ENCODE measurements at places on chromosomes 12 and 14.

DNA sequence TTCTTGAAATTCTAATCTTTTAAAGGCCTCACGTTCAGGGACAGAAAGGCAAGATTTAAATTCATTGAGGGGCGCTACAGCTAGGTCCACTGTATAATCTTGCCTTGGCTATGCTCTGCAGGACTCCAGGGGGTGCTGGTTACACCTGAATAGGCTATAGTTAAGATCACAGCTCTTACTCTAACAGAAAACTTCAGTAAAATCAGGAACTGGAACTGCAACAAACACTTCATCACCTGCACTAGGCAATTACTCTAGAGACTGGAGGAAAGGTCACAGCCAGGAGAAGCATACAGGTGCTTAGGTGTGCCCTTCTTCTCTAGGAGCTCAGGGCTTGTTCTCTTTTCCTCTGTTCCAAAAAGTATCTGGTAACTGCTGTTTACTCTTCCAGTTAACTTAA, 20.9 kb downstream of the SLCO1C1 start:
- H3K27ac ChIP-seq, result no peak overlapping the region
- no peaks in the 10 kb centered on the region for H3K4me1 ChIP-seq
- H3K4me3 ChIP-seq, result no peak overlapping the region

DNA sequence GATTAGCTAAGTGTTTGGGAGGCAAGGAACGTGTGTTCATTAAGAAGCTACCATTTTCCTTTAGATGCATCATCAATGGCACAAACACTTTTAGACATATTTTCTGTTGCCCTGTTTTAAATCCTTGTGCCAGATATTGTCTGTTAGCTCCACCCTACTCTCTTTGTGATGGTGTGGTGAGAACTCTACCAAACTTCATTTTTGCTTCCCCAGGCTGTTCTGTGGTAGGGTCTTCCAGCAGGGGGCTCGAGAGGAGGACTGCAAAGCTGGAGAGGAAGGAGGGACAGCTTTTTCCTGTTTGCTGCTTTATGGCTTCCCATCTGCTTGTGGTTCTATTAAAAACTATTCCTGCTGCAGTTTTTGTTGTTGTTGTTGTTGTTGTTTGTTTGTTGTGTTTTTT, 23.8 kb upstream of the STRAP start:
- H3K4me1 ChIP-seq, result no peaks in the 10 kb centered on the region
- no peak overlapping the region for H3K27ac ChIP-seq
- no peak for DNase-seq

DNA sequence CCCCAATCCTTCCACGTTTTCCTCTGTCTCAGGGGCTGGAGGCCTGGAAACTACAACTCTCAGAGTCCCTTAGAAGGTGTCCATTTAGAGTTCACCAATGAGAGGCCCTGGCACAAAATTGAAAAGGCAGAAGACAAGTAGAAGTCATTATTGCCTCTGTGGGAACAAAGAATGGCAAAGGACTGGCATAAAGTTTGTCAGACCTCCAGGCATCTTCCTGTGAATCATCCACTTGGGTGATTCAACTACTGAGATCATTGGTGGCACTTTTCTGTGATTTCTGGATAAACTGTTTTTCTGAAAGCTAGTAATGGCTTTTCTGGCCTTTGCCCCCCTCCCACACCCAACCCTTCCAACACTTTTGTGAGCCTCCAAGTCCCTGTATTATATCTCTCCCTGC, 42.6 kb upstream of the C12orf42 start:
- no peak overlapping the region for H3K4me3 ChIP-seq
- no peaks in the 10 kb centered on the region for H3K36me3 ChIP-seq
- no peak overlapping the region for H3K27ac ChIP-seq
- no peaks in the 10 kb centered on the region for H3K4me1 ChIP-seq

GRCh38 chr12:111076611-111077451, 156.5 kb upstream of the MYL2 start:
- no peaks in the 10 kb centered on the region for H3K36me3 ChIP-seq
- H3K27me3 ChIP-seq, result no peaks in the 10 kb centered on the region
- peaks cover 19% of the 10 kb centered on the region for H3K4me1 ChIP-seq

GRCh38 chr12:90816353-90817089, 138.5 kb downstream of the CCER1 start:
- H3K4me1 ChIP-seq, result no peaks in the 10 kb centered on the region
- no peak for DNase-seq
- H3K27me3 ChIP-seq, result no peaks in the 10 kb centered on the region
- no peak overlapping the region for H3K4me3 ChIP-seq
- no peaks in the 10 kb centered on the region for H3K36me3 ChIP-seq
- no peak overlapping the region for H3K27ac ChIP-seq

DNA sequence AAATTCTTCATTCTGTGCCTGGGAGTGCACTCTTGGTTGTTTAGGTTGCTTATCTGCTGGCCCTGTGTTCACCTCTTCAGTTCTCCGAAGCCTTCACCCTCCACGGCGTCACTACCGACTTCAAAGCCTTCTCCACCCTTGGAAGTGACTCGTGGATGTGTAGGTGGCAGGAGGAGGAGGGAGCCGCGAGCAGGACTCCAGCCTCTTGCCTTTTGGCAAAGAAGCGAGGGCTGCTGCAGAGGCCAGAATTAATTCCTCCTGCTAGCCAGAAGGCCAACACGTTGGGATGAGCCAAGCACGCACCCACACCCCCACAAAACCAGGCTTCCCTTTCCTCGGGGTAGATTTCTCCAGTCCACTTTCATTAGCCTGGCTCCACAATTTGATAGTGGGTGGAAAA, 86.5 kb downstream of the TBX5 start:
- no peaks in the 10 kb centered on the region for H3K27me3 ChIP-seq
- no peak overlapping the region for H3K27ac ChIP-seq
- no peak for DNase-seq
- H3K4me3 ChIP-seq, result no peak overlapping the region
- no peaks in the 10 kb centered on the region for H3K36me3 ChIP-seq

DNA sequence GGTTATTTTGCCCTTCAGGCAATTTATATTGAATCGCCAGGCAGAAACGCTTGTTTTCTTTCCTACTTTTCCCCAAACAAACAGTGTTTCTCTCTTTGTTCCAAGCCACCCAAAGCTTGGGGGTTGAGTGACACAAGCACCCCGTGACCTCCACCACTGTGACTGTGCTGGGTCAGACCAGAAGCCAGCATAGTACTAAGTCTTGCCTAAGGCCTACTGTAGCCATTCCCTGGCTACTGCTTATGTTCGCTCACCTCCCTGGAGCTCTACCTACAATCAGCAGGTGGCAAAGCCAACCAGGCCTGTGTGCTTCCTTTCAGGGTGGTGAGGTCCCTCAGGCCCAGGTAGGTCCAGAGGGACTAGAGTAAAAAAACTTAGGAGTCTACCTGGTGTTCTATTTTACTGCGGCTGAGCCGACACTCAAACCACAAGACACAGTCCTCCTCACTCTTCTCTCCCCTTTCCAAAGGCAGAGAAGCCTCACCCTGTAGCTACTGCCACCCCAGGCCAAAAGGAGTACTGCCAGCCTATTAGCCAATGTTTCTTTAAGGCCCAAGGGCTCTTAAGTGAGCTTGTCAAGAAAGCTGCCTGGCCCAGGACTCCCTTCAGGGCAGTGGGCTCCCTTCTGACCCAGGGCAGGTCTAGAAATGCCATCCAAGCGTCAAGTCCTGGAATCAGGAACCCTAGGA, 411.8 kb upstream of the MIS18BP1 start:
- no peak overlapping the region for H3K27ac ChIP-seq
- H3K4me1 ChIP-seq, result no peaks in the 10 kb centered on the region
- DNase-seq, result no peak

- no peaks in the 10 kb centered on the region for H3K27me3 ChIP-seq
- H3K36me3 ChIP-seq, result no peaks in the 10 kb centered on the region
- no peaks in the 10 kb centered on the region for H3K4me1 ChIP-seq
- no peak overlapping the region for H3K27ac ChIP-seq
- H3K4me3 ChIP-seq, result no peak overlapping the region
Measured at GRCh38 chr12:117718141-117718540, 250.6 kb downstream of the KSR2 start.

GRCh38 chr14:32256576-32256975, 53.5 kb upstream of the RNU6-8 start:
- H3K36me3 ChIP-seq, result no peaks in the 10 kb centered on the region
- no peaks in the 10 kb centered on the region for H3K27me3 ChIP-seq
- H3K4me3 ChIP-seq, result no peak overlapping the region
- no peak for DNase-seq

DNA sequence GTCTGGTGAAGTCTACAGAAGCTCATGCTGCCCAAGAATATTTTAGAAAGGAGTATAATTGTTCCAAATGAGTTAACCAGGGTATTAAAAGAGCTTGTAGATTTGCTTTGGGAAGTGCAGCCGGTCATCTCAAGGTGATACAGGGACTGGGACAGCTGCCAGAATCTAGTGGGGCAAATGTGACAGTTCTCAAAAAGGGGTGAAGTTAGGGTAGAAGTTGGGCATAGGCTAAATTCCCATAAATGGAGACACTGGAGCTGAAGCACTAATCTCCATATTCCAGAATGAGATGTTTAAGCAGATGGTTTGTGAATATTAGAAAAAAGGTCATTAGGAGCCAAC, 94.7 kb downstream of the ANO6 start:
- no peaks in the 10 kb centered on the region for H3K36me3 ChIP-seq
- peaks cover 8% of the 10 kb centered on the region for H3K4me1 ChIP-seq

- H3K4me1 ChIP-seq, result no peaks in the 10 kb centered on the region
- no peak overlapping the region for H3K27ac ChIP-seq
Measured at GRCh38 chr14:36583242-36583892, 953 bp upstream of the NKX2-8 start.

GRCh38 chr14:76755610-76756370, 5.5 kb upstream of the VASH1 start:
- H3K4me1 ChIP-seq, result no peaks in the 10 kb centered on the region
- no peaks in the 10 kb centered on the region for H3K27me3 ChIP-seq
- no peak overlapping the region for H3K4me3 ChIP-seq
- H3K27ac ChIP-seq, result no peak overlapping the region
- no peak for DNase-seq

DNA sequence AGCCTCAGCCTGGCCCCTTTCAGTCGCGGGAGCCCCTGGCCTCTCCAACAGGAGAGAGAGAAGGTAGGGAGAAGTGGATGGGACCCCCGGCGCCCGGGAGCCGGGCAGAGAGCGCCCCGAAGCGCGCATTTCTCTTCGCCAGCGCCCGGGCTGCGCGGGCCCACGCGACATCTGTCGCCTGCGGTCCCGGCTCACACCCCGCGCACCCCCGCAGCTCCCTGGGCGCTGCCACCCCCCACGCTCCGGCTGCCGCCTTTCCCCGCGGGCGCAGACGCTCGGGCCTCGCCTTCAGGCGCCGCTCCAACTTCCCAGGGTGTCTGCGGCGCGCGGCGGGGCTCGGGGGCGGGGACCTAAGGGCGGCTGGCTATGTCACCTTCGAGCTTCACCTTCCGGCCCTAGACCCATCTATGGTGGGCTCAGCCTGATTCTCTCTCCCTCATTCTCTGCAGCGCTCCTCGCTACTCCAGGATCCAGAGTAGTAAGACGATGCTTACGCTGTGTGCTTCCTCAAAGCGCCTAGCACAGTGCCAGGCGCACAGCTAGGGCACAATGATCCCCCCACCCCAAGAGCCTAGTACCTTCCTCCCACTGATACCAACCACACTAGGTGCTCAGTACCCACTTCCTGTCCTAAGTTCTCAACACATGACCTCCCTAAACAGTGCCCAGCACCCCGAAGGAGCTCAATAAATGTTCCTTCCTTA, 1.6 kb downstream of the HRK start:
- H3K27me3 ChIP-seq, result peaks cover 31% of the 10 kb centered on the region
- no peaks in the 10 kb centered on the region for H3K36me3 ChIP-seq
- no peak for DNase-seq
- no peak overlapping the region for H3K4me3 ChIP-seq
- H3K4me1 ChIP-seq, result no peaks in the 10 kb centered on the region

DNA sequence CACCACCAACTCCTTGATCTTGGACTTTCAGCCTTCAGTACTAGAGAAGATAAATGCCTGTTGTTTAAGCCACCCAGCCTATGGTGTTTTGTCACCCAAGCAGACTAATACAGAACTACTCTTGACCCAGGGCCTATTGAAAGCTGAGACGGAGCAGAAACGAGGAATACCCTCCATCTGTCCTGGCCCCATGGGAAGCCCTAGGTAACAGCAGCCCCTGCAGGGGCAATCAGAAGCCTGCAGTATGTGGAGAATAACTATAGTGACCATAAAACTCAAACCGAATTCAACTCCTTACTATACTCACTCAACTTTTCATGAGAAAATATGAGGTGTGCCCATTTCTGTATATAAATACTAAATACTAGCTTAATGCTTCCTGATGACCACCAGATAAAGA, 307.4 kb downstream of the NUAK1 start:
- no peaks in the 10 kb centered on the region for H3K36me3 ChIP-seq
- H3K27me3 ChIP-seq, result no peaks in the 10 kb centered on the region
- no peak overlapping the region for H3K27ac ChIP-seq
- H3K4me1 ChIP-seq, result no peaks in the 10 kb centered on the region

- H3K4me1 ChIP-seq, result no peaks in the 10 kb centered on the region
- H3K36me3 ChIP-seq, result no peaks in the 10 kb centered on the region
- no peak for DNase-seq
Measured at GRCh38 chr12:124635316-124635715, 67.9 kb upstream of the NCOR2 start.

- no peaks in the 10 kb centered on the region for H3K27me3 ChIP-seq
- H3K36me3 ChIP-seq, result no peaks in the 10 kb centered on the region
- H3K4me3 ChIP-seq, result no peak overlapping the region
- no peaks in the 10 kb centered on the region for H3K4me1 ChIP-seq
Measured at GRCh38 chr14:87643005-87643404, 350.0 kb downstream of the GALC start.

- no peaks in the 10 kb centered on the region for H3K4me1 ChIP-seq
- no peaks in the 10 kb centered on the region for H3K27me3 ChIP-seq
- H3K27ac ChIP-seq, result no peak overlapping the region
- no peaks in the 10 kb centered on the region for H3K36me3 ChIP-seq
- no peak for DNase-seq
- H3K4me3 ChIP-seq, result no peak overlapping the region
Measured at GRCh38 chr14:51681411-51681810, 29.7 kb downstream of the FRMD6 start.
